ENCODE measurements at places on chromosomes 5 and 9.

- peak; percentile 60 for DNase-seq
These were observed 59.9 kb upstream of the ARRDC3 start for GRCh38 chr5:91443023-91443422.

DNA sequence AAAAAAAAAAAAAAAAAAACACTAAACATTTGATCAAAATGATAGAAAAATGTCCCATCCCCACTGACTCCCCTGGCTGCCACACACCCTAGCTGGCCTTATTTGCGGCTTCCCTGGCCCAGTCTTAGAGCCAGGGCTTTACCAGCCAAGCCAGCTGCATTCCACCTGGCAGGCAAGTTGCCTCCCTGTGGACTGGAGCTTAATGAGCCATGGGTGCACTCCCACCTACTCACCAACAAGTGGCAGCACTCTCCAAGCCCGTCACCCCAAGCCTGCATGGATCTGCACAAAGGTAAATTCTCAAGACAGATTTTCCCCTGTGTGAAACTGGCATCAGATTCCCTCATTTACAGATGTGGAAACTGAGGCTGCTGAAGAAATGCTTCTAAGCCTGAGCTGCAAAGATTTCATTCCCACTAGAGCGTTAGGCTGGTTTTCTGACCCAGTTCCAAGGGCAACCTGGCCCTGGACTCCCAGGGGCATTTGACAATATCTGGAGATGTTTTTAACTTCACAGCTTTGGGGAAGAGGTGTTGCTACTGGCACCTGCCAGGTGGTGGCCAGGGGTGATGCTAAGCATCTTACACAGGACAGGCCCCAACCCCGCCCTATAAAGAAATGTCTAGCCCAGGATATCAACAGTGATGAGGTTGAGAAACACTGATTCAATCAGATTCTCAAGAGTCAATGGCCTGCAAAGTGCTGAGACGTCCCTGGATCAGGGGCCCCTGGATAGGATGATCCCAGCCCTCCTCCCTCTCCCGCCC lies 21.9 kb upstream of the VDAC1 start:
- peak; percentile 39 for DNase-seq

DNA sequence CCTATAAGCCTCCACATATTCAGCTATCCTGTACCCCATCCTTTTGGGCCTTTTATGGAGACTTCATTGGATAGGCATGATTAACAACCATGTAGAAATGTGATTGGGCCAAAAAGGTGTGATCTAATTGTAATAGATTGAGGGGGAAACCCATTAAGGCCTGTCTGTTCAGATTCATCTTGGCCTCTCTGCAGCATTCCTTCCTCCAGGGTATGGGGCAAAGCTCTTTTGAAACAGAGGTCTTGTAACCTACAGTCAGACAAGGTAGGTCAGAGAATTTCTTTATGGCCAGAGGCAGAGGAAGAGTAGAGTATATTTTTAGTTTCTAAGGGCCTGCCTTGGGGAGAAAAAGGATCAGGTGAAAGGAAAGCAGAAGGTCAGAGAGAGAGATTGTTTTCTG lies 98.5 kb downstream of the INVS start:
- DNase-seq: no peak

- DNase-seq: no peak
These were observed 83.9 kb upstream of the HSPA9 start for GRCh38 chr5:138659121-138659520.

DNA sequence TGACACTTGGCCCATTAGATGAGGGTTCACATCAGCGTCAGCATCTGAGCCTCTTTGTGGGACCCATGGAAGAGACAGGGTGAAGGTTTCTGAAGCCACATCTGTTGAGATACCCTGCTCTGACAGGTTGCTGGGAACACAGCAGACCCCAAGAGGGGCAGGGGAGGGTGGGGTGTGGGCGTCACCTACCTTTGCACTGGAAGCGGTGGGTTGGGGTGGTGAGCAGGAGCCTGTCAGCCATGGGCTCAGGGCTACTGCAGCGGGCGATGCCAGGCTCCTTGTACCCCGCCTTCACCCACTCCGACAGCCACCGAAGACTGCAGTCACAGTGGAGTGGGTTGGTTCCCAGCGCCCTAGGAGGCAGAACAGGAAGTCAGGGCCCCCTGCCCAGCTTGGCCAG lies 131.5 kb upstream of the PANK3 start:
- no peak for DNase-seq

- DNase-seq: no peak
These were observed 96.0 kb upstream of the SLC44A1 start for GRCh38 chr9:105148328-105149006.

GRCh38 chr9:33809506-33809905 lies 7.5 kb upstream of the UBE2R2 start:
- DNase-seq: no peak

DNA sequence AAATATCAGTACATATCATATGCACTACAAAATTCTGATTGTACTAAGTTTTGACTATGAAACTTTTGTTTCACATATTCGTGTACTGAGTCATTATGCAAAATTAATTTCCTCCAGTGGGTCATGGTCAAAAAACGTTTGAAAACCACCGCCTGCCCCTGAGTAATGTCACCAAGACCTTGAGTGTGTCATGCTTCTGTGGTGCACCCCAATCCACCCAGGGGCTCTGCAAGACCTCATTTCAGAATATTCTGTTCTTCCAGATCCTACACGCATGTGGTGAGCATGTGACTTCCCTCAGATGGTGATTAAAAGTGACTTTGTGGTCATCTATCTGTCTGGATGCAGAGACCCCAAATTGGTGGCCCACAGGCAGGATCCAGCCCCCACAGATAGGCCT lies 31.0 kb downstream of the ABLIM3 start:
- DNase-seq: no peak

- DNase-seq: no peak
These were observed 4.2 kb downstream of the UHRF2 start for GRCh38 chr9:6417186-6417585.

DNA sequence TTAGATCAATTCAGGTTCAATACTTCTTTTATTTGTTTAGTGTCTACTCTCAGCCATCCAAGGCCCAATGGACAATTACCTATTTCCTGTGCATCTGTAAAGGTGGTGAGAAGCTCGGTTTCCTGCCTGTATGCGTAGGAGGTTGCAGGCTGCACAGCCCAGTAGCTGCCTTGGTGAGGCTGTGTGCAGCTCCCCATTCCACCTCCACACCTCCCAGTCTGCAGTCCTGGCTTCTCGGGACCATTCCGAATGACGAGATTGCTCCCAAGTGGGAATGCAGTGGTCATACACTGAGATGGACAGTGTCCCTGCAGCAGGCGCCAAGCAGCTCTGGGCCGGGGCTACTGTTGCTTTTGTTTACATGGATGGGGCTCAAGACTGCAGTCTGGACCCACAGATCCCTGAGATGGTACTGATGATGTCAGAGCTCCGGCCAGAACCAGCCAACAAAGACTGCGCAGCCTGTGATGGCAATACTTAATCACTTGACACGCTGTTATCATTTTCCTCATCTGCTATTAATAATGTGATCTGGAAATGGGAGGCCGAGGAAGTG lies 206.1 kb upstream of the IRX1 start:
- DNase-seq: no peak

- DNase-seq: peak; percentile 78
These were observed 3.6 kb downstream of the CAMK4 start for GRCh38 chr5:111227801-111228200.

- DNase-seq: no peak
These were observed 112.7 kb upstream of the PANK3 start for GRCh38 chr5:168691891-168692290.

DNA sequence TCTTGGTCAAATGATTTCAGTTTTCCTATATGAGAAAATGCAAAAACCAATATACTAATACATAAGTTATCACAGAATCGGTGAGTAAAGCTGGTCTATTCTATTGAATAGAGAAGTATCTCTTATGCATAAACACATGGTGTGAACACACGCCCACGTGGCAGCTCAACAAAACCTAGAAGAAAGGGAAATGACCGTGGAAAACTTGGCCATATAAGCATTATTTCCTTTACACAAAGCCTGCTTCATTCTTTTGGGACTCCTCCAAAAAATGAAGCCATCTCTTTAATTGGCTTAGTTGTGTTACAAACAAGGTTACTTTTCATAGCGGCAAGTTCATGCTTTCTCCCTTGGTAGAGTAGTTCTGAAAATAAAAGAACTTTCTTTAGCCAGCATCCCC lies 183.2 kb downstream of the TMEM161B start:
- no peak for DNase-seq

DNA sequence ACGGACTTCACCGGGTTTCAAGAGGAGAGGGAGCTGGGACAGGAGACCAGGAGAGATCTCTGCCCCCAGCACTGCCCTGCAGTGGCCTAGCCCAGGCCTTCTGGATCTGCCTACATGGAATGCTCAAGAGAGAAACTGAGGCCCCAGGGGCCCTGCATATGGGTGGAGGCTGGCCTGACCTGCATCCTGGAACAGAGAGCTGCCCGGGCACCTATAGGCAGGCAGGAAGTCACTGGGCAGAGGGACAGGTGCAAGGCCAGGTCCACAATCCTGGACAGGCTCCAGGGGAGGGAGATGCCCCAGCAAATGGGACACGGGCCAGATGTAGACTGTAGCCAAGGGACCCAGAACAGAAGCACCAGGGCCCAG lies 98.5 kb upstream of the RUFY1 start:
- no peak for DNase-seq

GRCh38 chr9:15104826-15105420 lies 194.7 kb upstream of the FREM1 start:
- peak; percentile 9 for DNase-seq

DNA sequence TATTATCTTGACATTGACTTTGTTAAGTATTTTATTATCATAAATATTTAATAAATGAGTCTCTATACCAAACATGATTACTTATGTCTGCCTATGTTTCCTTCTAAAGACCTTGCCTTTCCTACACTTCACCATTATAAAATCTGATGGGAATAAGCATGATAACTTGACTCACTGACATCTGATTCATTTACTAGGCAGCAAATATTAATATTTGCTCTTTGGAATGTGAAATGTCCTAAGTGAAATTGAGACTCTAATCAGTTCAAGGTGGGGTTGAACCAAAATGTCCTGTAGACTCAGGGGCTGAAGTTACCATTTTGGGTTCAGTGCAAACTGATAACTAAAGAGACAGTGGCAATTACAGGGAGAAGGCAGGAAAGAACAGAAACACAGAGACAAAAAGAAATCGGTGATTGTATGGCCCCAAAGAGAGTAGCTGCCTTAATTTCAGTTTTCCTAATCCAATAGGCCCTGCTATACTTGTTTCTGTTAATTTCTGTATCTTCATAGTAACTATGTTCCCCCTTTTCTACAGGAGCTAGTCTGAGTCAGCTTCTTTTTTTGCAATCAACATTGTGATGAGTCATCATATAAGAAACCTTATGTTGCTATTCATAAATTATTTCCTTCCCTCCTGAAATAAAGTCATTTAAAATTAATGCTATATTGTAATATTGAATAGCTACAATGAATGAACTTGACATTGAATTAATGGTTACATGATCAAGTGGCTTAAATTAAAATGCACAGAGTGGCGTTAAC lies 296.8 kb downstream of the PDE4D start:
- DNase-seq: peak; percentile 46

DNA sequence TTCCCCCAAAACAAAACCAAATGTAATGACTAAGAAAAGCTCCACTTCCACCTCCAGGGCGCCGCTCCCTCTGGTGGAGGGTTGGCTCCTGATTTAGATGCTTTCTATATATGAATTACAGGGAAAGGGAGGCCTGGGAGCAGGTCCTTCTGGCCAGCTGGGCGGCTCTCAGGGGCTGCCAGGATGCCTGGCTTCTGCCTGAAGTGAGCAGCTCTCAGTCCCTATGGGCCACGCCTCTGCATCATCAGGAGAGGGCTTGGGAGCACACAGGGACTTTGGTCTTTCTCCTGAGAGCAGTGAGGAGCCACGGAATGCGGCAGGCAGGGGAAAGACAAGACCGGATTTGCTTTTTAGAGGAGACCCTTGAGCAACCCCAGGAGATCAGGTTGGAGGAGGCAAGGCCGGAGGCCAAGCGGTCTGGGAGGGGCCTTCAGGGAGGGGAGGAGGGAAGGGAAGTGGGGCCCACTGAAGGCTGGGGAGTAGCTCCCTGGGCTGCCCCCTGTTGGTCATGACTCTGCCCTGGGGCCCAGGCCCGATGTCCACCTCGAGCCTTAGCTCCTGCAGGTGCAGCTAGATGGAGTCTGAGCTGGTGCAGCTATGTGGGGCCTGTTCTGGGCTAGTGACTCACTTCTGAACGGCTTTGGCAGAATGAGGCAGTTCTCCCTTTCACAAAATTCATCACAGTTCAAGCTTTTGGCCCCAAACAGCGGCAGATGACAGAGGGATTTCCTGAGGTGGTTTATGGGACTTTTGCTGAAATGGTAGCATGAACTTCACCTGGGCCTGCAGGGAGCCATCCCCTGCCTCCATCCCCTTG lies 11.3 kb upstream of the GRHPR start:
- no peak for DNase-seq

GRCh38 chr9:6944093-6944551 lies 186.3 kb downstream of the KDM4C start:
- DNase-seq: peak; percentile 24

DNA sequence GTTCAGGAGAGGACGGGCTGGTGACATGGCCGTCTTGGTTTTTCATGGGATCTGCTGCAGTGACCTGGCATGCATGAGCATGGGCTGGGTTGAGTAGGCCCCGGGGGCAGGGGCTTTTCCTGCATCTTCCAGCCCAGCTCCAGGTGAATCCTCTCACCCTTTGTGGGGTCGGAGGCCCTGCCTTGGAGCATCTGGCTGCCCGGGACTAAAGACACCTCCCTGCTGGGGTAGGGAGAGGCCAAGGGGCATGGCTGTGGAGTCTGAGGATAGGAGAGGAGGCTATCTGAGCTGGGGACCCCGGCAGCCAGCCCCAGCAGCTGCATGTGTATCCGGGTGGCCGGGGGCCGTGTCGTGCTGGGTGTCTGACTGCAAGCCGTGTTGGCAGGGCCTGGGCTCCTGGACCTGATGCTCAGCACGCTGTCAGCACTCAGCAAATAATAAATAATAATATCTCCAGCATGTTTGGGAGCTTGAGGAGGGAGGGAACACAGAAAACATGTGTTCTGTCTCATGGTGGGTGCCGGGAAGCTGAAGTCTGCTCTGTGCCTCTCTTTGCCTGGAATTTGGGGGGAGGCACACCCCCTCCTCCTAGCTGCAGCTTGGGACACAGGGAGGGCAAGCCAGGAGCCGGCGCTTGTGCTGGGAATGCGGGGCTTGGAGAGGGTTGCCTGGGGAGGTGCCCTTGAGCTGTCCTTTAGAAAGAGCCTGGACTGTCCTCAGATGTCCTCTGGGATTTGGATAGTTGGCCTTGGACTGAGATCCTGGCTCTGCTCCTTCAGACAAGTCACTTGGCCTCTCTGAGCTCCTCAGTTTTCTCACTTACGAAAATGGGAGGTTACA lies 28.4 kb upstream of the PITX1 start:
- DNase-seq: no peak

DNA sequence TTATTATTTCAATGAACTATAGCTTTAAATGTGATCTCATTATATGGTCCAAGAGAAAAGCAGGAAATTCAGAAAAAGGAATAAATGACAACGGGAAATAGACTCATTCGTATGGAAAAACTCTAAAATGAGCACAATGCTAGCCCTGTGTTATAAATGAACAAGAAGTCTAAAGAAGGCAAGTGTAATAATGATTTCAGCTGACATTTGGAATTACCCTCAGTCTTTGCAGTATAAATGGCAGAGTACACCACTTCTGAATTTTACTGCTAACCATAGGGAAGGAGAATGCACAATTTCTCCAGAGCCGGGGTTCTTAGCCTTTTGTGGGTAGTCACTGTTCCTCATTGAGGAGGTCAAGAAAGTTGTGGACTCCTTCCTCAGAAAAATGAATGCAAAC lies 93.1 kb downstream of the ANKRD55 start:
- DNase-seq: no peak

GRCh38 chr5:32095261-32095671 lies 78.9 kb downstream of the GOLPH3 start:
- DNase-seq: no peak

- DNase-seq: peak; percentile 81
These were observed 84.2 kb upstream of the IER5L start for GRCh38 chr9:129262261-129262660.

Data from NCI-H226 (cell line).